NCI-H2081 treated with DMSO at 0.1 percent for 48 hours (cell line): ENCODE measurements at places on chromosomes 1 and 21.

DNA sequence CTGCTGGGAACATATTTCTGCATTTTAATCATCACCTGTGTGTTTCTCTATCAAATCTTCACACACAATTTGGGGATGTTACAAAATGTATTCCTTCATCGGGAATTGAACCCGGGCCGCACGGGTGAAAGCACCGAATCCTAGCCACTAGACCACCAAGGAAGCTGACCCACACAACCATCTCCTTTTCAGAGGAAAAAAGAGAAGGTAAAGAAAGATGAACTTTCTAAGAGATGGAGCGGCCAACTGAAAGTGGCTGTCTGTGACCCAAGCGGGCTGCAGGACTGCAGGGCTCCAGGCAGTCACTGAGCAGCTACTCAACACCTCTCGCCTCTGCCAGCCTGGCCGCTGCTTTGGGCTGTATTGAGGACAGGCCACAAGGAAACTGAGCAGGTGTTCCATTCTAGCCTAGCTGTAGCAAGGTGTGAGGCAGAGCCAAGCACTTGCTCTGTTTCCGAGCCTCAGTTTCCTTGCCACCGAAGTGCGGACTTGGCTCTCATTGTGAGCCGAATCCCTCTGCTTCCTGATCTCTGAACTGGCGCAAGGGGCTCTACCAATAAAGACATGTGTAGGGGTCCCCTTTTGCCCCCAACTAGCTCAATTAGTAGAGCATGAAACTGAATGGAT is 156.9 kb upstream of the NBPF11 start:
- DNase-seq, result no peak

- no peak for DNase-seq
These were observed 37.0 kb downstream of the UBE2G2 start for GRCh38 chr21:44764319-44765230.

- DNase-seq, result no peak
These were observed 136.2 kb downstream of the BRINP2 start for GRCh38 chr1:177306981-177307380.

- no peak for DNase-seq
These were observed 30.4 kb downstream of the RAP1GAP start for GRCh38 chr1:21638531-21639341.

DNA sequence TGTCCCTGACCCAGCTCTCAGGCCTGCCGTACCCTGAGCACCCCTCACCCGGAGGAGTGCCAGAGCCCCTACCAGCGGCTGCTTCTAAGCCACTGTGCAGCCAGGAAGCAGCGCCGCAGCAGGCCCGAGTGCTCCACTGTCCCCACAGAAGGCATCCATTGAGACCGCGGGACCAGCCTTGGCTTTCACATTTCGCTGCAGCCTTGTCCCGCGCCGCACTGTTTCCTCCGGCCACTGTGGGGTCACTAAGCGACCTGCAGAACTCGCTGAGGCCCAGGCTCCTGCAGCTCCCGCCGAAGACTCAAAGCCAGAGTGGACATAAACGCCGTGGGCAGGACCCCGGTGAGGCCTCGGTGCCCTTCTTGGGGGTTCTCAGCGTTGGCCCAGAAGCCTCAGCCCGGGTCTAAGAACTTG is 3.0 kb downstream of the ALX3 start:
- no peak for DNase-seq

GRCh38 chr1:89279011-89279466 is 6.4 kb upstream of the GBP5 start:
- no peak for DNase-seq

GRCh38 chr1:59136541-59137275 is 160.2 kb upstream of the FGGY start:
- DNase-seq, result no peak

DNA sequence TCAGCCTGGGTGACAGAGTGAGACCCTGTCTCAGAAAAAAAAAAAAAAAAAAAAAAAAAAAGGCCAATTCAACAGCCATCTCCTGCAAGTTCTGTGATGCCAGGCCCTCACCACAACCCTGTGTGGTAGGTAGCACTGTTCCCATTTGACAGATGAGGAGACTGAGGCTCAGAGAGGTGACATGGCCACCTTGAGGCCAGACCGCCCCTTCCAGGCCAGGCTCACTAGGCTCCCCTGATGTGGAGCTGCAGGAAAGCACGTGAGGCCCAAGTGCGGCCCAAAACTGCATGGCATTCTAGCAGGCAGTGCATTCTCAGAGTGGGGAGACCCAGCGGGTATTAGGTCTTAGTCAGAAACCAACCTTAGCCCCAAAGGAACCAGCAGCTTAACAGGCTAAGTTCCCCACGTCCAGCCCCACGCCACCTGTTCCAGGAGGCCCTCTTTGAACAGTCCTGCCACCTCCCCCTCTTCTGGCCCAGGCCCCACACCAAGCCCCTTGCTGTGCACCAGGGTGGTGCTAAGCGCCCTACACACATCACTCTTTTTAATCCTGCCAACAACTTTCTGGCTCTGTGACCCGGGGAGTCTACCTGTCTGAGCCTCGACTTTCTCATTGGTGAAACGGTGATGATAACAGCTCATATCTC is 11.7 kb upstream of the ECE1 start:
- no peak for DNase-seq

DNA sequence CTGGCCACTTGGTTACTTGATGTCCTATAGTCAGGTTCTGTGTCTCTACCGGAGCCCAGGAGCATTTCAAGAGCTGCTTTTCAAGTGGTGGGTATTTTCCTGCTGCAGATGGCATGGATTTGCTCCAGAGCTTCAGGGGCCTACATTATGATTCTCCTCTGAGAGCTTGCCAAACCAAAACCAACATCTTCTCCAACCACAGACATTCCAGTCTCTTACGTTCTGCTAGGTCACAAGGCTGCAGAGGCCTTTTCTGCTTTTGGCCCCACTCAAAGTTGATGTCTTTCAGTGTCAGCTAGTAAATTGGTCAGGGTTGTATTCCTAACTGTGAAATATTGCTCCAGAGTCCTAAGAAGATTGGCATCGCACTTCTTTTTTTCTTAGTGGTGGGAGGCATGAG is 14.7 kb upstream of the AQP10 start:
- DNase-seq, result no peak

GRCh38 chr1:167566766-167567165 is 13.2 kb upstream of the CREG1 start:
- DNase-seq, result no peak

DNA sequence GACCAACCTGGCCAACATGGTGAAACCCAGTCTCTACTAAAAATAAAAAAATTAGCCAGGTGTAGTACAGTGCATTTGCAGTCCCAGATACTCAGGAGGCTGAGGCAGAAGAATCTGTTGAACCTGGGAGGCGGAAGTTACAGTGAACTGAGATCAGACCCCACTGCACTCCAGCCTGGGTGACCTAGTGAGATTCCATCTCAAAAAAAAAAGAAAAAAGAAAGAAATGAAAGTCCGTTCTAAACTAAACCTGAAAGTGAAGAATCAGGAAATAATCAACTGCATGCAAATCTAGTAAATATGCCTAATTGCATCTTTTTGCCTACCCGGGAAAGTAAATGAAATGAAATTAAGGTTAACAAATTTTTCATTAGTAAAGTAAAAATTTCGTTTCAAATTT is 99.6 kb downstream of the ZZZ3 start:
- DNase-seq, result no peak

DNA sequence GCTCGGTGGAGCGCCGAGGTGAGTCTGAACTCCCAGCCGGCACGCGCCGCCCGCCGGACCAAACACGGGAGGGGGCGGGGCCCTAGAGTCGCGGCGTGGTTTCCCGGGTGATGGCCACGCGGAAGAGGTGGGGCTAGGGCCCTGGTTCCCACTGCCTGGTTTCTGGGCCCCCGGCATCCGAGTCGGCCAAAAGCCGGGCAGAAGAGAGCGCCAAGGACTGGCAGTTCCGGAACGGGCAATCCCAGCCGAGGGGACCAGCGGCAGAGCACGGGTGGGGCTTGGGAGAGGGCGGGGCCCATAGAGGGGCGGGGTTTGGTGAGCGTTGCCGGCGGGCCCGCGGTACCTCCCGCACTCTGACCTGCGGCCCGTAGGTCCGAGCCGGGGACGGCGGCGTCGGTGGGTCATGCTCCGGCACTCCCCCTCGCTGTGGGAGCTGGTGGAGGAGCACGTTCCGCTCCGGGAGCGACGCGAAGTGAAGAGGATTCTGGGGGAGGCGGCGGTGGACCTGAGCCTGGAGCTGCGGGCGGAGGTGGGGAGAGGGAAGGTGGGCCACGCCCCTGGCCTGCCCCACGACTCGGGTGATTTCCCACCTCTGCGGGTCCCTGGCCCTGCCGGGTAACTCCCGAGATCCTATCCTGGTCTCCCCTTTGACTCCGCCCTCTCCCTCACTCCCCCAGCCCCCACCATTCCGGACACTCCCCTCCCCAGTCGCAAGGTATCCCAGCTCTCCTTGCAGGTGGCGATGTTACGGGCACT is at the start of gene CCDC24:
CCDC24 (plus strand) TSS at position 124 of the 756 bp plus-strand sequence; CDS start at position 404, 280 bp downstream.
- DNase-seq, result no peak

DNA sequence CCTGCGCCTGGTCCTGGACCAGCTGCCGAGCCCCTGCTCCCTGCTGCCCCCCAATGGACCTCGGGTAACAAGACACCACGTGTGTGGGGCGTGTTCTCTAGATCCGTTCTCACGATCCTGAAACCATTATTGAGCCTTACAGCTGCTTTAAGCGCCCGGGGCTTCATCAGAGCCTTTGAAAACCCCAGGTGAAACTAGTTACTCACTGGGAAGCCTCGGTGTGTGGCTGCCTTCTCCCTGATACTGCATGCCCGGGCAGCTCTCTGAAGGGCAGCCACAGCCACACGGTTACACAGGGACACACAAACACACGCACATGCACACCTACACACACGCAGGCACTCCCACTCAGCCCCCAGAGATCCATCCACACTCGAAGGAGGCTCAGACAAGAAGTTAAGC is 5.3 kb downstream of the HES2 start:
- DNase-seq, result no peak

DNA sequence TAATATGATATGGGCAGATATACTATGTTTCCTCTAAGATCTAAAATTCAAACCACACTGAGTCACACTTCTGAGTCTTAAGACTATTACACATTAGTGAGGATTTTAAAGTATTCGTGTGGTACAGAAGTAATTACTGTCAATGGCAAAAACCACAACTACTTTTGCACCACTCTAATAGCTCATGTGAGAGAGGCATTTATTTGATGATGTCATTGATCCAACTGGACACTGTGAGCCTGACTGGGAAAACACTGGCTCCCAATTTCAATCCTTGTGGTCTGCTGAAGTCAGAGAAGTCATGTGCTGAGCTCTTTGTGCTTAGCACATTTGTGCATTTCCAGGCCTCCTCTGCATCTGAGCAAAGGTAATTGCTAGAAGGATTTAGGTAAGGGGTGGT is 377.8 kb downstream of the USH2A start:
- DNase-seq, result no peak

DNA sequence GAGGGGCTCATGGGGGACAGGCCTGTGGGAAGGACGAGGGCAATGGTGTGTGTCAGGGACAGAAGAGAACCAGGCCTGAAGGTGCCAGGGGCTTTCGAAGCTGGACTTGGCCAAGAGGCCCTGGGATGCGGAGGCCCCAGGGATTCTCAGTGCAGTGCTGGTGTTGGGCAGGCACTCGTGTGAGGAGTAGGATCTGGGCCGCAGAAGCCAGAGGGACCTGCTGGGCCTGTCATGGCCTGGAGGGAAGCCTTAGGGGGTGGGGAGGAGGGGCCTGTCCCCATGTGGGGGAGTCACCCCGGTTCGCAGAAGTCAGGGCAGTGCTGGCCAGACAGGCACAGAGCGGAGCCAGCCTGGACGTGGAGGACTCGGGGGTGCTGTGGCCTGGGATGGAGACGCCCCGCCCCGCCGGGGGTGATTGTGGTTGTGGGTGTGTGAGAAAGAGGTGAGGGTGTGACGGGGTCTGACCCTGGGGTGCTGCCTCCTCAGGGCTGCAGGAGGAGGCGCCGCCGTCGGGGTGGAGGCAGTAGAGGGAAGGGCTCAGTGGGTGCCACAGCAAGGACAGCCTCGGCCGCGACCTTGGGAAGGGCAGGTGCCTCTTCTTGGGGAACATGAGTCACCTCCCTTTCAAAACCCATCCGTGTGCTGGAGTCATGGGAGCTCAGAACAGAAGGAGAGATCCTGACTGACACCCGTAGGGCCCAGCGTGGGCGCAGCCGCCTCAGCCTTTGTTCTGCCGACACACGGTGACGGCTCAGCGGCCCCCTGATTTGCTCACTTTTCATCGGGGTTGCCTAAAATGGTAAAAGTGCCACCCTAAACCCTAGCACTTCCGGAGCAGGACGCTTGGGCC is 33.9 kb downstream of the FAAP20 start:
- DNase-seq, result no peak

DNA sequence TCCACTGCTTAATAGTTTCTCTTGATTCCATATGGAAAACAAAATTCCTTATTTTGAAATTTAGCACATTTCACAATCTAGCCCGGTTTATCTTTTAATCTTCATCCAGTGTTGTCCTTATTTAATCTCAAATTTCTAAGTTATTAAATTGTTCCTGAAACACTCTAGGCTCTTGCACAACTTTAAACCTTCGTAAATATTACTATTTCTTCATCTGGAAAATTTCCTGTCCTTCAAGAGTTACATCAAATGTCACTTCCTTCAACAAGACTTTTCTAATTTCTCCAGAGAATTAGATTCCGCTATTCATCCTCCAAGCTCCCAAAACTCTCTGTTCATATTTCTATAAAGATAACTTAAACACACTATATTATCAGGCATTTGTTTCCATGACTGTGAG is 6.5 kb downstream of the FMO5 start:
- DNase-seq, result no peak

- DNase-seq, result no peak
These were observed 128.5 kb upstream of the GALNT2 start for GRCh38 chr1:229938551-229938950.

GRCh38 chr1:38138498-38139233 is 92.1 kb upstream of the POU3F1 start:
- no peak for DNase-seq

DNA sequence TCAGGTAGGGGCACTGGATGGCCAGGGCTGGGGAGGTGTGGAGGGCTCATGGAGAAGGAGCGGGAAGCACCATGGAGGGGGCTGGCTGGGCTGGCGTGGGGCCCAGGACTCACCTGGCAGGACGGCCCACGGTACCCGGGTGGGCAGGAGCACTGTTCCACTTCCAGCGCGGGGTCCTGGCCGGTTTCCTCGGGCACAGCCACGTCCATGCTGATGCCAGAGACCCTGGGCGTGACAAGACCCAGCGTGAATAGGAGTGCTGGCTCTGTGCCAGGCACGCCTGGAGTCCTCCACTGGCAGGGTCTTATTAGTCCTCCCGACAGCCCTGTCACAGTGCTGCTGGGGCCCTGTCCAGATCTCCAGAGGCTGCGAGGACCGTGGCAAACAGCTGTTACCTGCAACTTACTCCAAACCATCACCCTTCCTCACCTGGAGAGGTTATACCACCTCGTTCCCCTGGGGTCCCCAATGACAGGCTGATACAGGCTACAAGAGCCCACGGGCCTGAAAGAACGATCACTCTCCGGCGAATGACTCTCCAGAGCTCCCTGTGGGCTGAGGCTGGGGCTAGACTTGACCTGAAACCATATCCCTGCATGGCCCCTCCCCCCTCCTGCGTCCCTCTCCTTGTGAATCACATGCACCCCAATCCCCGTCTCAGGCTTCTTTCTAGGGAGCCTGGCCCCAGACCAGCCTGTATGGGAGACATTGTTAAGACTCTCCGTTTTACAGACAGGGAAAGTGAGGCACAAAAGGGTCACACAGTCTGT is 62.1 kb downstream of the HSPG2 start:
- DNase-seq, result no peak
